Myocyte (in vitro differentiated cells): ENCODE measurements at places on chromosomes 1 and 21.

GRCh38 chr1:247468481-247469140 is 10.7 kb upstream of the OR2B11 start:
- DNase-seq = no peak

DNA sequence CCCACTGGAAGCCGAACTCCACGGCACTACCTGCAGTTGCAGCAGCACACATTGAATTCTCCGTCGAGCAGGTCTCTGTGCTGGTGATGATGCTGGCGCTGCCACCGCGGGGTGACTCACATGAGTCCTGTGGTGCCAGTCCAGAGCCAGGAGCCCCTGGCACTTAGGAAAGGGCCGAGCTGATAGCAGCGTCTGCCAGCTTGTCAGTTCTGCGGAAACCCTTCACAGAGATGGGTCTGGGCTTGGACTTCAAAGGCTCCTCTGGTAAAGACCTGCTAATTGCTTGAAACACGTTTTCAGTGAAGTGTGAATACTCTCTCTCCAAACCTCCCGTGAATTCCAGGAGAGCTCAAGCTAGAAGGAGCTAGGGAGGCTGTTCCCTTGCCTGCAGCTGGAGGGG is 92.2 kb downstream of the GRIK3 start:
- DNase-seq = no peak

GRCh38 chr1:160993544-160994193 is 27.3 kb downstream of the F11R start:
- peak; percentile 70 for DNase-seq

DNA sequence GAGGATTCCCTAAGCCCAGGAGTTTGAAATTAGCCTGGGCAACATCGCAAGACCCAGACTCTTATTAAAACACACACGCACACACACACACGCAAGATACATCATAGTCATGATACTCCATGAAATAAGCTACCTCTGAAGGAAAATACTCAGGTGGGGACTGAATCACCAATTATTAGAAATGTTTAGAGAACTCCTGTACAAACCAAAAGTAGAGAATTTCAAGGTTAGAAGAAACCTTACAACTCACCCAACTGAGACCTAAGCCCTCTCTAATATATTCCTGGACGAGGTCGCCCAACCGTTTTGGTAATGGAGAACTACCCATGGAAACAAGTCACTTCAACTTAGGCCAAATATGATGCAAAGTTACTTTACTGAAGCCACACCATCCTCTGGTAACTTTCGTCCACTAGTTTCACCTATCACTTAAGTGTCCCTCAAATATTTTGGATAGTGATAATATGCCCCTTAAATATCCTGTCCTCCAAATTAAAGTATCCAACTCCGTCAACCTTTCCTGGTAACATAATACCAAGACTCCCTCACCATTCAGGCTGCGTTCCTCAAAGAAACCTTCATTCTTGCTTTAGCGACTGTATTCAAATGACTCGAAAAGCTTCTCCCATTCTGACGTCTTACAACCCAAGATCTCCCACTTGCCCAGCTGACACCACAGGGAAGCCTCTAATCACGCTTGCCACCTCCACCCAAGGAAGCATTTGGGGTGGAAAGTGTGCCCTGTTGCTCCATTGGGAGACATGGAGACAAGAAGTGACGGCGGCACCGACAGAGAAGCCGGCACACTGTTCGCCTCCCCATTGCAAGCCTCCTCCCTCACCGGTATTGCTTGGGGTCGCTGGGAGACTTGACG is 856 bp downstream of the NRDC start:
- peak; percentile 53 for DNase-seq

DNA sequence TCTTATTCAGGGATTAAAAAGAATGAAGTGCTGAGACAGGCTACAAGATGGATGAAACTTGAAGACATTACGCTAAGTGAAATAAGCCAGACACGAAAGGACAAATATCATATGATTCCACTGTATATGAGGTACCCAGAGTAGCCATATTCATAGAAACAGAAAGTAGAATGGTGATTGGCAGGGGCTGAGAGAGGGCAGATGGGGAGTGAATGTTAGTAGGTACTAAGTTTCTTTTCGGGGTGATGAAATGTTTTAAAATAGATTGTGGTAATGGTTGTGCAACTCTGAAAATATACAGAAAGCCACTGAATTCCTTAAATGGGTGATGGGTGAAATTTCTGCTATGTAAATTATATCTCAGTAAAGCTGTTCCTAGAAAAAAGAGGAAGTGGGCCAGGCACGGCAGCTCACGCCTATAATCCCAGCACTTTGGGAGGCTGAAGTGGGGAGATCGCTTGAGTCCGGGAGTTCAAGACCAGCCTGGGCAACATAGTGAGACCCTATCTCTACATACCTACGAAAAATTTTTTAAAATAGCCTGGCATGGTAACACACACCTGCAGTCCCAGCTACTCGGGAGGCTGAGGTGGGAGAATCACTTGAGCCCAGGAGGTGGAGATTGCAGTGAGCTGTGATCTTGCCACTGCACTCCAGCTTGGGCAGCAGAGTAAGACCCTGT is 15.9 kb downstream of the SLC27A3 start:
- DNase-seq = peak; percentile 80

- peak; percentile 37 for DNase-seq
These were observed 34.0 kb upstream of the RAP1A start for GRCh38 chr1:111585447-111586086.

- DNase-seq = peak; percentile 14
These were observed 543.5 kb downstream of the LMO4 start for GRCh38 chr1:87872189-87872588.

DNA sequence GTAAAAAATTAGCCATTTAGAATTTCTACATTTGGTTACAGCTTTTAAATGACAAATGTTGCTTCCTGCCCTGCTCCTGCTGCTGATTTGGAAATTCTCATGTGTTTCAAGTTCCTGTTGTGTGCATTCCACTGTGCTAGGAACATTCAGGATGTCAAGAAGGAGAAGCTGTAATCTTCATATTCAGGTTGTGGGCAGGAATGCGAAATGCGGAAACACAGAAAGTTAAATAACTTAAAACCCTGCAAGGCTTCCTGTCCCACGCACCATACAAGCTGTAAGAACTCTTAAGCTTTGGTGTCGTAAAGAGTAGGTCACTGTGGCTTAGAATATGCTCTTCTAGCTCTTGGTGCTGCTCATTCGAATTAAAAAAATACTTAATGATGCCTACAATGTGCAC is 52.6 kb downstream of the S100B start:
- no peak for DNase-seq

DNA sequence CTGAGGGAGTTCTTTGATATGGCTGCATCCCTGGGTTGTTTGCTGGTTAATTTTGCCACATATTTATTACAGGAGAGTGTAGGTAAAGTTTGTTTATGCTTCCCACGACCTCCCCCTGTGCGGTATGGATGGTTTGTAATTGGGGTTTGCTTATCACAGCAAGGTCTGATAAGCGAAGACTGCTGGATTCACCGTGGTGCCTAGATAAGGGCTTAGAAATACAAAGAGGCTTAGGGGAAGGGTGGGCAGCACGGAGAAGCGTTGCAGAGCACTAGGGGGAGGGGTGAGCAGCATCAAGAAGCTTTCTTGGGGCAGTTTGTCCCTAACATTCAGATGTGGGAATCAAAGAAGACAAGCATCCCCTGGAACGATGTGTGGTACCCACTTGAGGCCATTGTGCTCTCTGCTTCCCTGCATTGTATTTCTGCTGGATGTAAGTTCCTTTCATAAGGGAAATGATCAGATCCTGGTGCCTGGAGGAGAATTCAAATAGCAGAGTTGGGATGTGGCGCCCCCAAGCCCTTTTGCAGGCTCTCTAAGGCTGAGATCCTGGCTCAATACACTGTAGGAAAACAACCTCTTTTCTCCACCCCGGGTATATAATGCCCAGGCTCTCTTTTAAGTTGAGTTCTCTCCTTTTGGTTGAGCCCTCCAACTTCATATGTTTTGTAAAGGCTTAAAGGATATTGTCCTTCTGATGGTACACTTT is 598.1 kb upstream of the ADGRL4 start:
- DNase-seq = no peak

- DNase-seq = peak; percentile 29
These were observed 213.0 kb downstream of the CRB1 start for GRCh38 chr1:197481101-197481500.

GRCh38 chr1:15952317-15953258 is 23.3 kb downstream of the ZBTB17 start:
- peak; percentile 69 for DNase-seq

DNA sequence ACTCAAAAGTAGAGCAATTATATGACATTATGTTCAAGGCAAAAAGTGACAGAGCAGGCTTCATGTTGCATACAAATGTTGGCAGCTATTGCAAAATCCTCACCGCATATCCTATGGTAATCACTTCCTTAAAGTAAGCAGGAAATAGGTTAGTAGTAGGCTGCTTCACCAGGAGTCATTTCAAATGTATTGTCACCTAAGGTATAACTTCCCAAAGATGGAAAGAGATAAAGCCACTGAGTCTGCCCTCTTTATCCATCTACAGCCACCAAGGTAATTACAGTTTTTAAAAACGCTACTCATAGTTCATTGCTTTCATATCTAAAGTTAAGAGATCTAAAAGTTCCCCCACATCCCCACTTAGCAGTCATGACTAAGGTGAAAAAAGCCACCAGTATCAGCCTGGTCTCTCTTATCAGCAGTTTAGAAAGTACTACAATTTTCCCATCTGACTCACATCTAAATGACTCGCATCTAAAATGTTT is 31.6 kb upstream of the UBE2U start:
- DNase-seq = no peak

DNA sequence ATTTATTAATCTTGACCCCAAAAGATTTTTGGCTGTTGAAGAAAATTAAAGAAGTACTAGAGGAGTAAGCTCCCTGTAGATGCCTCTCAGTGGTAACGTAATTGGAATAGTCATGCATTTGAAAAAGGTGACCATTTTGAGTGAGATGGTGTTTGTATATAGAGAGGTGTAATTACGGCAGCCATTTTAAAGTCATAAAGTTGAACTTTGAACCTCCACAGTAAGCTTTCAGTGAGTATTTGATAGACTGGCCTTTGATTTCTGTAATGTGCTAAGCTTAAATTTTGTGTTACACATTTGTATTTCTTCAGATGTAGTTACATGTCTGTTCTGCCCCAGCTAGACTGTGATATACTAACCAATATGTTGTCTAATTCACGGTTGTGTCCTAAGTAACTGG is 21.5 kb upstream of the TMCO2 start:
- DNase-seq = no peak

DNA sequence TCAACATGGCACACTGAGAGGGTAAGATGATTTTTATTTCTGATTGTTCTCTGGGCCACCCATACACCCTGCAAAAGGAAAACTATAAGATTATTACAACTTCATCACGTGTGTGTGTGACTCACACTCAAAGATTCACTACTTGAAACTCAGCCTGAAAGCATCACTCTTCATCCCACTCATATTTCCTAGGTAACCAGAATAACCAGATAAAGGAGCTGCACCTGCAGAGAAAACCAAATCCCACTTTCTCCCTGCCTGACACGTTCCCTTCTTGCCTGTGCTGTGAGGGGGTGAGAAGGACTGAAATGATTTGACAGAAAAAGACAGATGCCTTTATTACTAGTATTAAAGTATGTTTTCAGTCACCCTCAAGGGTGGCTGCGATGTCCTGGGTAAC is 131.6 kb downstream of the TGFBR3 start:
- DNase-seq = no peak

DNA sequence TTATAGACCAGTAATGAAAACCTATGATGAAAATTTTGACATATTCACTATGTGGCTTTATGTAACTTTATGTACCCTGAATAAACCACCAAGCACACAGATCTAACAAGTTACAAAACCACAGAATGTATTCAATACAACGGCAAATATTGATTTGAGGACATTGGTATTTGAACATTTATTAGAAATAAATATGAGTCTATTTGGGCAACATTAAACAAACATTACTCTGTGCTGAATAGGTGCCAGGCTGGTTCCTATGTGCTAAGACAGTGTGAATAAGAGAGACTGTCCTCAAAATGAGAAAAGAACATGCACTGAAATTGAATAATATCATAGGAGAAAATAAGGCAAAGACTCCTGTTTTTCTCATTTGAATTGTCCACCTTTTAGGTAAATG is 1341.2 kb downstream of the PLA2G4A start:
- no peak for DNase-seq

DNA sequence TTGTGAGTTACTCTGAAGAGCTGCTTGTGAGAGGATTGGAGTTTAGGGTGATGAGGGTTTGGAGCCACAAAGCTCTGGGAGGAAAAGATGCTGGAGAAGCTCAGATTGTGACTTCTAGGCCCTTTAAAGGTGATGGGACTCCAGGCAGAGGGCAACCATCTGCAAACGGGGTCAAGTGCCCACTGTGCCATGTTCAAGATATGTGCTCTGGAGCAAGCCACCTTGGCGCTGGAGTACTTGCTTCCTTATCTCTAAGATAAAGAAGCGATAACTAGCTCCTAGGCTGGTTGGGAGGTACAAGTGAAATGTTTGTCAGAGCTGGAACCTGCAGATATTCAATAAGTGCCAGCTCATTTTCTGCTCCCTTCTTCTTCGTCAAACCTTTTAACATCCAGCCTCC is 14.3 kb upstream of the FOXE3 start:
- no peak for DNase-seq

DNA sequence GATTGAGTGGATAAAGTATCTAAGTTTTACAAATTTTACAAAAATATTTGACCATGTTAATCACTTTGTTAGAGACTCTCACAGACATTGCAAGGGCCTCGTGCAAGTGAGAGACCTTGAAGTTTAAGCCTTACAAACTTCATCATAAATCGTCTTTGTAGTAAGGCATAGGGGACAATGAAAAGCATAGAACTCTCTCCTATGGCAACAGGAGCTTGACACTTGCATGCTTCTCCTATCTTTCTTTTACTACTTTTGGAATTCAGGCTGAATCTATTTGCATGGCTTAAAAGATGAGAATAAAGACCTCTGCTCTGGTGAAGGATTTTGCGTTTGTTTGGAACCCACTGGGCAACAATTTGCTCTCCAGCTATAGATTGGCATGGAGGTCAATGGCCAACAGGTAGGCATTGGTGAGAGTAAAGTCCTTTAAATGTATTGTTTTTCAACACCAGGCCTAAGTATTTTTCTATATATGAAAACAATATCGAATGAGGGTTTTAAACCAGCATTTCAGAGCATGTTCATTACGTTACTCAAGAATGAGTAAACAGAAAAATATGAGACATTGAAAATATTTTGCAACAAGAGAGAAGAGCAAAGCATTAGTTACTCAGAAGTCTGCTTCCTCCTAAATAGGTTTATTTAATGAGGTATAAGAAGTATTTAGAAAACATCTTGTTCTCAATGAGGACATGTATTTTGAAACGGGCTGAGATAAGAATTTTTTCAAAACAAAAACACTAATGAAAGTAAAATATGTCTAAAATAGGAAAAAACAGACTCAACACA is 192.2 kb downstream of the TGFB2 start:
- DNase-seq = no peak

- no peak for DNase-seq
These were observed 7.7 kb upstream of the MPZL1 start for GRCh38 chr1:167714098-167714438.

- no peak for DNase-seq
These were observed 23.8 kb downstream of the CR1 start for GRCh38 chr1:207519505-207520399.

GRCh38 chr1:155126556-155127104 is 1.0 kb upstream of the EFNA1 start:
- DNase-seq = no peak

- DNase-seq = no peak
These were observed 22.1 kb upstream of the SLC44A3 start for GRCh38 chr1:94798054-94798453.
